ENCODE measurements at places on chromosomes 6 and 20.
A peak's percentile ranks its signal among the peaks of the same experiment; 100 is the strongest.

DNA sequence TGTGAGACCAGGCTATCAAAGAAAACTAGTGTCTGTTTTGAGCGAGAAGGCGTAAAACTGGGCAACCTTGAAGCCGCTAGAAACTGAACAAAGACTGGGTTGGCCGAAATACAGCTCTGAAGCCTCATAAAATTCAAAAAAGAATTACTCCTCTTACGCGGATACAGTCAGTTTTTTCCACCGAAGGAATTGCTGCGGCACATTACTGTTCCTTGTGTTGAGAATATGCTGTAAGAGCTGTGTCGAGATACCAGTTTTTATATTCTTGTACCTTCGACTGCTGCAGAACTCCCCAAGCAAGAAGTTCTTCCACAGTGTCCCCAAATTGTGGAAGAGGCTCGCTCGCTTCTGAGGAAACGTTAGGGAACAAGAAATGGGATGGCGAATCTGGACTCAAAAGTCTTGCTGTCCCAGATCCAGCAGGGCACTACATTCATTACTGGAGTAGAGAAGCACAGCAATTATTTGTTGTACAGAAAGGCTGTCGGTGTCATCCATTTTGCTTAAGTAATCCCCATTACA is 523 bp upstream of the COX7A2 start:
- peak; percentile 23 for DNase-seq

GRCh38 chr6:158688860-158689259 is 39.0 kb downstream of the SYTL3 start:
- DNase-seq = no peak

DNA sequence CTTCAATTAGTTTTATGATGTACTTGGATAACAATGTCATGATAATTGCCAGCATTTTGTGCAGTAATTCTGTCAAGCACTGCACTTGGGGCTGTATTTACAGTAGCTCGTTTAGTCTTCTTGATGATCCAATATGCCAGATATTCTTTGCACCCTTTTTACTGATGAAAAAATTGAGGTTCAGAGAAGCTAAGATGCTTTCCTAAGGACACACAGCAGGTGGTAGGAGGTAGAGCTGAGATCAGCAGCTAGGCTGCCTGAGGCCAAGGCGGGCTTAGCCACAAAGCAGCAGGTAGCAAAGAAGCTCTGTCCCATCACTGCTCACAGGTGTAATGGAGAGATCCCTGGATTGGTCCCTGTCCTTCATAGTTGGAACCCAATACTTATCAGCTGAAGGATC is 33.3 kb downstream of the SUMO4 start:
- DNase-seq = no peak

DNA sequence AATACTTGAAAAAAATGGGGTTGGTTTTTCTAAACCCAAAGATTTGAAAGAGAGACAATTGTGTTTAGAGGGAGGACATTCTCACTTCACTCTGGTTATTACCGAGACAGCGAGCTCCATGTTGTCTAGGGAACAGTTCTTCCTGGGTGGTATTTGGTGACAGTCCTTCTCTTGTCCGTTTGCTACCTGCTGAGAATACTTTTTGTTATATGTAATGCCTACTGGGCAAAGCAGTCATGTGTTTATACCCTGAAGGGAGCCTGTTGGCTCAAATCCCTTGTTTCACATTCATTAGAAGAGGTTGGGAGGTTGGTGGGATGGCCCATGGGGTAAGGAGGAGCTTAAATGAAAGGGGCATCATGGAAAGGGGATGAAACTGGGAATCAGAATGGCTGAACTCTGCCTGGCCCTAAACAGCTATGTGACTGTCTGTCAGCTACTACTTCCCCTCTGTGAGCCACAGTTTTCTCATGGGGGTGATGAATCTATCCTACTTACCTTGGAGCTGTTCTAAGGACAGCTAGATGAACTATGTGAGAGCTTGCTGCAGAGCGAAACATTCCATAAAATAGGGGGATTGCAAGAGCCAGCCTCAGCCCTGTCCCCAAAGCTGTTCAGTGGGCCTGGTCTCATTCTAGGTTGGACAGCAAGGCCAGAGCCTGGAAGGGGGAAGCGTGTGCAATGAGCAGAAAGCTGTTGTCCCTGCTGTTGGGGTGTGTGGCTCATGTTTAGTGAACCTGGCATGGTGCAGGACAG is 43.5 kb downstream of the FNDC1 start:
- DNase-seq = peak; percentile 14

DNA sequence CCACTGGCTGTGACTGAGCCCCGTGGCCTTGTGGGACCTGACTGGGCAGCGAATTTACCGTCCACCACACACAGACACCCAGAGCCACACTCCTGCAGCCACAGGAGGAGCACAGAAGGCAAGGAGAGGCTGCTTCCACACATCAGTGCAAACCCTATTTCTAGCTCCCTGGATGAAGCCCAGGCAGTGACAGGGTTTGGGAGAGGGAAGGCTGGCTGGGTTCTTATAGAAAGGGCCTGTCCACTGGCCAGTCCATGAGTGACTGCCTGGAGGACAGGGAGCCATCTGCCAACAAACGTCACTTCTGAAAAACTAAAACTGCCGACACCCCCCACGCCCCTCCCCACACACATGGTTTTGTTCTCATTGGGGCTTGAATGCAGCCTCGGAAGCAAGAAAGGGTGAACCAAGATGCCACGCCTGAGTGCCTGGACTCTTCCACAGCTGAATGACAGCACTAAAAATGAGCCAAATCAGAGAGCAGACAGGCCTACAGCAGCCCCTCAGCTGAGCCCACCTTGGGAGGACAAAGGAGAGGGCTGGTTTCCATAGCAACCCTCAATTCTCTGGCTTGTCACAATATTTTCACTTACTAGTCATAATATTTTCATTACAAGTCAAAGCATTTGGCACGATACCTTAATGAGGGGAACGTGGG is 38.4 kb downstream of the RRBP1 start:
- DNase-seq = peak; percentile 37

DNA sequence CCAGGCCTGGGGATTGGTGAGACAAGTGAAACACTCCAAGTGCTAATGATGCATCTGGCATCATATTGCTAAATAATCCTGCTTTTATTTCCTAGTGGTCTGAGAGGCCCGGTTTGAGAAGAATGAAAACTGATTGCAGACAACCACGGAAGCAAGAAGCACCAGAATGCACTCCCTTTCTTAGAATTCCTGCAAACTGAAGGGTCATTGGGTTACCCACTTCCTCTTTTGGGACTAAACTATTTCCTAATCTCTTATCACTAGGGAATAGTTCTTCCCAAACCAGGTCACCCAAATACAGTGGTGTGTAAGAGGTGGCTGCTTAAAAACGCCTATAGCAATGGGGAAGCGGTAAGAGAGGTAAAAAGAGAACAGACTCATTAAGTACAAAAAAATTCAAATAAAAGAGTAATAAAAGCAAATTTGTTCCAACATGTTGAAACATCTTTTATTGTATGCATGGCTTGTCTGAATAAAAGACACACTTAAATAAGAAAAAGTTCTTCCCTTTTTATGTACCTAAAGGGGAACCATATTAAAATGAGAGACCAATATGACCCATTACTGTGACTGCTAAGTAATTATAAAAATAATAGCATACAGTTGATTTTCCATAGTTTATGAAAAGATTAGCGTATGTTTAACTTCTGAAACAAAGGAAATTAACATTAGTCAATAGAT is 125.8 kb downstream of the MYB start:
- no peak for DNase-seq

DNA sequence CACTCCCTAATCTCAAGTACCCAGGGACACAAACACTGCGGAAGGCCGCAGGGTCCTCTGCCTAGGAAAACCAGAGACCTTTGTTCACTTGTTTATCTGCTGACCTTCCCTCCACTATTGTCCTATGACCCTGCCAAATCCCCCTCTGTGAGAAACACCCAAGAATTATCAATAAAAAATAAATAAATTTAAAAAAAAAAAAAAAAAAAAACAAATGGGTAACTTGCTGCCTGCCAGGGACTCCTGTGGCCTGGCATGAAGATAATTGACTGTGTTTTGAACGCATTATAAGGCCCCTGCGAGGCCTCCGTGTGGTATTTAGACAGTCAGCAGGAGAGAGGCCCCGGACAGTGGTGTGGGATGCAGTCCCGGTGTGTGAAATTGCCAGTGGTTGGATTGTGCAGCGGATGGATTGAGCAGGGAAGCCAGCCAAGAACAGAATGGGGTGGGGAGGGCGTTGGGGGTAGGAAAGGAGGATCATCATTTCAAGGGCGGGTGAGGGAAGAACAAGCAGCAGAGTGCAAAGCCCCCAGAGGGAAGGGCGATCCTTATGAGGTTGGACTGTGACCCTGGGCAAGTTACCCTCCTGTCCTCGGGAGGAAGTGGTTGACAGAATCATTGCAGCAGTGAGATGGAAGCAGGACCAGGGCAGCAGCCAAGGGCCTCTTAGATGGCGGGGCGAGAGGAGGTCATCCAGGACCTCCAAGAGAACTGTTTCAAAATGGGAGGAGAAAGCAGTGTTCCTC is 43.3 kb downstream of the PPARD start:
- DNase-seq = peak; percentile 57

GRCh38 chr20:9332791-9333479 is 181.5 kb upstream of the LAMP5 start:
- DNase-seq = no peak

- no peak for DNase-seq
These were observed 37.8 kb downstream of the DUSP22 start for GRCh38 chr6:329888-330691.

- DNase-seq = peak; percentile 41
These were observed 32.1 kb upstream of the PNRC1 start for GRCh38 chr6:89048288-89048923.

- no peak for DNase-seq
These were observed 43.6 kb downstream of the RIOK1 start for GRCh38 chr6:7433121-7433617.
